Renal cortex interstitium (tissue), 15 donors: ENCODE measurements at places on chromosomes 4 and X. TPM values are rescaled to one million over a fixed set of nuclear protein-coding genes. Genes with fewer than 3 reads are reported as not detected.

DNA sequence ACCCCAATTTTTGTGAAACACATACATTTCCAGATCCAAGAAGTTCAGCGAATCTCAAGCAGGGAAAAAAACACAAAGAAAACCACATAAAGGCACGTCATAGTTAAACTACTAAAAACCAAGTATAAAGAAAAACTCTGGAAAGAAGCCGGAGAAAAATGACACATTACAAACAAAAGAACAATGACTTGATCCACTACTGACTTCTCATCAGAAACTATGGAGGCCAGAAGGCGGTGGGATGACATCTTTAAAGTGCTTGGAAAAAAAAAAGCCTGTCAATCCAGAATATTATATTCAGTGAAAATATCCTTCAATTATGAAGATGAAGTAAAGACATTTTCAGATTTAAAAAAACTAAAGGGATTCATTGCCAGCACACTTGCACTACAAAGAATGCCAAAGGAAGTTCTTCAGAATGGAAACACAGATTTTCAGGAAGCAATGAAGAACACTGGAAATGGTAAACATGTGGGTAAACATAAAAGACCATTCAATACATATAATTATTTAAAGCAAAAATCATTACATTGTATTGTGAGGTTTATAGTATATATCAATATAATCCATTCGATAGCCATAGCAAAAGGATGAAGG is 32.6 kb upstream of the PPP2R2C start:
- no peak for DNase-seq

GLUD2 gene
- polyA plus RNA-seq: 5.5 TPM

DNA sequence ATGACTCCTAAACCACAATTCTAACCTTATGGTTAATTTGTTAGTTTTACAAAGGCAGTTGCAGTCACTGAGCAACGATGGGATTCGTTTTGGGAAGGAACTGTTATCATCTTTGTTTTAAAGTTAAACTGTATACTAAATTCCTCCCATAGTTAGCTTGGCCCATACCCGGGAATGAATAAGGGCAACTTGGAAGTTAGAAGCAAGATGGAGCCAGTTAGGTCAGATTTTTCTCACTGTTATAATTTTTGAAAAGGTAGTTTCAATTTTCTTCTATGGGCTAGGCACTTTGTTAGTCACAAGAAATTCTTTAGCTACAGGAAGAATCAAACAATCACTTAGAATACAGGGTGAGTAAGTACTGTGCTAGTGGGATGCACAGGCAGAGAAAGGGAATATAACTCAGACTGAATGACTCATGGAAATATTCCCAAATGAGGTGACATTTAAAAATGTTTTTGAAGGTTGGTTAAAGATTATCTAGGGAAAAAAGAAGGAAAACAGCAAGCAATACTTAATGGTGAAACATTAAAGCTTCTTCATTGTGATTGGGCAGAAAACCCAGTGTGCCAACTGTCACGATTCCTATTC is 153.6 kb downstream of the MAGEB17 start:
- no peak for DNase-seq

DNA sequence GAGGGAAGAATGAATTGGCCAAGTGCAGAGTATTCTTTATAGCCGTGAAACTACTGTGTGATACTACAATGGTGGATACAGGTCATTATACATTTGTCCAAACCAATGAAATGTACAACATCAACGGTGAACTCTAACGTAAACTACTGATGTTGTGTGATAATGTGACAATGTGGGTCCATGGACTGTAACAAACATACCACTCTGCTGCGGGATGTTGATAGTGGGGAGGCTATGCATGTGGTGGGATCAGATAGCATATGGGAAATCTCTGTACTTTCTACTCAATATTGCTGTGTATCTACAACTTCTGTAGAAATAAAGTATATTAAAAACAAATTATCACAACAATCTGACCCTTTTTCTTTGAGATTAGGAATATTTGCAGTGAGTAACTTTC is 101.1 kb downstream of the TEX13C start:
- DNase-seq: no peak

INTS6L gene
- polyA plus RNA-seq: 23.3 TPM

DNA sequence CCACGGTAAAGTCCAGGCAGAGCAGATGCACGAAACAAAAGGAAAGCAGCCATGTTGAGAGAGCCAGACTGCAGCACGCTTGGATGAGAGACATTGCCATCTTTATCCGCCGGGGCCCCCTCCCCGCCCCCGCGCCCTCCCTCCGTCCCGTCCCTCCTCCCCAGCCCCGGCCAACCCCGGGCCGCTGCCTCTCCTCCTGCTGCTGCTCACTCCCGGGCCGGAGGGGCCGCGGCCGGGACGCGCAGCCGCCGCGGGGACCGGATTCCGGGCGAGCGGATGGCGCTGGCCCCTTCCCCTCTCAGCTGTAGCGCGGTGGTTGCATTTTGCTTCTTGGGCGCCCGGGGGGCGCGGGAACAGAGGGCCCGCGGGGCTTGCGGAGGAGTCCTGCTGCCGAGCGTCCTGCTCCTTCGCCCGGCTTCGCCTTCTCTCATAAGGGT is 542 bp downstream of the RNF150 start:
- peak; percentile 43 for DNase-seq

GRCh38 chrX:7050271-7050670 is 97.2 kb upstream of the STS start:
- DNase-seq: no peak

USP27X gene
- 11.8 TPM for polyA plus RNA-seq

GPR82 gene
- polyA plus RNA-seq: 0.20 TPM

GRCh38 chr4:36332023-36332781 is 50.8 kb downstream of the DTHD1 start:
- DNase-seq: no peak
